ENCODE measurements at places on chromosomes 5 and 9.

- DNase-seq = no peak
Observed at GRCh38 chr9:19409401-19410194, 789 bp downstream of the ACER2 start.

DNA sequence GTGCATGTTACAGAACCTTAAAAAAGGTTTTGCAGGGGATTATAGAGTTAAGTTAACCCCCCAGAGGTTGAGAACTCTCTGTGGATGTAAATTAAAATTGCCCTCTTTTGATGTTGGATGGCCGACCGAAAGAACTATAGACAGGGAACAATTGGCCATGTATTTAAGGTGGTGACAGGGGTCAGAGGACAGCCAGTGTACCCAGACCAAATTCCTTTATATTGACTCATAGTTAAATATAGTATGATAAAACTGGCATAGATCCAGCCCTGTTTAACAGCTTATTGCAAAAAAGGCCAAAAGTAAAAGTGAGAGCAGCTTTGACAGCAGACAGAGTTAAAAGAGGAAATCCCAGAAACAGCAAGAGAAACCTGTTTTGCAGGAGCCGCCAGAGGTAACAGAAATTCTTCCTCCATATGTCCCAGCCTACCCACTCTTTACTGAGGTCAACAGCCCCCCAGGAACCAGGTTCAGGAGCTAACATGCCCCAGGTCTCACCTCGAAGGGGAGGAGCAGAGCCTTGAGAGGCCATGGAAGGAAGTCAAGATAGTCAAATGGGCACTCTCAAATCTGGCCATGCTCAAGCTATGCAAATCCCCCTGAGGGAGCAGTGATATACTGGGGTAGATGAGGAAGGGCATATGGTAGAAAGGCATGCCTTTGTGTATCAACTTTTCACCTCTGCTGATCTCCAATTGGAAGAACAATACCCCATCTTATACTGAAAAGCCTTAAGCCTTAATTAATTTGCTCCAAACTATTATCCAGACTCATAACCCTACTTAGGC lies 156.4 kb upstream of the COX7C start:
- no peak for DNase-seq

GRCh38 chr5:150035139-150035895 lies 34.8 kb downstream of the HMGXB3 start:
- DNase-seq = no peak

- no peak for DNase-seq
Observed at GRCh38 chr5:150121448-150122157, 34.0 kb downstream of the PDGFRB start.

DNA sequence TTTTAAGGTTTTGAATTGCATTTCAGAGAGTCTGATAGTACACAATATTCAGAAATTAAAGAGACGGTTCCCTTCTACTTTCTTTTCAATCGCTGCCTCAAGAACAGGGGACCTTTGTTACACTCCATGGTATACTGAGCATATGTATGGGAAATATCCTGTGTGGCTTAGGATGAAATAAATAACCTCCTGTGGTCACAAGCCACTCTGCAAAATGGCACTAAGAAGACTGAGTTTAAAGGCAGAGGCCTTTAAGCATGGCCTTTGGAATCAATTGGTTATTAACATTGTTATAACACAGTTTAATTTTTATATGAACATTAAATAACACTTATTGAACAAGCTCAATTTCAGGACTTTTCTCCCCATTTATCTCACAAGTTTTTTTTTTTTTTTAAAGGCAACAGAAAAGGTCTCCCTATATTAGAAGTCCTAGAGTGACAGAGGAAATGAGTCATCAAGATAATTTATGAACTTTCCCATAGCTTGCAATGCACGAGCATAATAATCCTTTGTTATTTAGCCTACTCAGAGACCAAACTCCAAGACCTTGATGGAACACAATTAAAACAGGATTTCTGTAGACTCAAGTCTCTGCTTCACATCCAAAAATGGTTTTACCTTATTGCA lies 341.9 kb downstream of the TMEM167A start:
- no peak for DNase-seq

DNA sequence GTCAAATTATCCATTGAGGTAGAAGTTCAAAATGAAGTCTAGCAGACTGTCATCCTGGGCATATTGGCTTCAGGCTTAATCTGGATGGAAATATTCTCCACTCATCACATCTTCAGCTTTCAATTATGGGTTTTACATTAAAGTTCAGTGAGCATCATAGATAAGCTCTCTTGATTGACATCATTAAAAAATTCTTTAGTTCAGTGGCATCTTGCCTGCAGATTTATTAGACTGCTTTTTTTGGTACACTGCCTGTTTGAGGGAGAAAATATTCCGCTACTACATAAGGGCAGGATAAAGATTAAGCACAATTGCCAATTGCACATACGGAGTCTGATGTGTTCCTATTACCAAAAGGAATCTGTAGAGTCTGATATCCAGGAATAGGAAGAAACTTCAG lies 2353.8 kb downstream of the MAT2B start:
- DNase-seq = no peak

DNA sequence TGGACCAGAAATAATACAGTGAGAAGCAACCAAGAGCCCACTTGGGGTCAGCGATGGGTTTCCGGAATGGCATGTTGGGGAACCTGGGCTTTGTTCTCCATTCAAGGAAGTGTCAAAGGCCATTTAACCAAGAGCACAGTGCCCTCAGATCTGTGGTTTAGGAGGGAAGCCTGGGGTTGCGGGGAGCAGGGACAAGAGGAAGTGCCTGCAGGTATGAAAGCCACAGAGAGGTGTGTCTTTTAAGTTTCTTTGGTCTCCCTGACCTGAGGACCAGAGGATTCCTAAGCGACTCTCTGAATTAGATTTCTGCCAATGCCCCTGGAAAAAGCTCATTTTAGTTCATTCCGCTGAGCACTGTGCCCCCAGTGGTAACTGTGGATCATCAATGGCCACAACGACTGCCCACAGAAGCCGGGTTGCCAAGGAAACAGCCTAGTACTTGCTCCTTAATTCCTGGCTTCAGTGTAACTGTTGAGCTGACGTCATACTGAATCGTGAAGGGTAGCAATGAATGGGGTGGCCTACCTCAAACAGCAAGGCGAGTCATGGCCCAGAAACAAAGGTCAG lies 107.3 kb upstream of the SPIN1 start:
- no peak for DNase-seq

GRCh38 chr9:122033775-122034373 lies 59.2 kb downstream of the TTLL11 start:
- DNase-seq = no peak

DNA sequence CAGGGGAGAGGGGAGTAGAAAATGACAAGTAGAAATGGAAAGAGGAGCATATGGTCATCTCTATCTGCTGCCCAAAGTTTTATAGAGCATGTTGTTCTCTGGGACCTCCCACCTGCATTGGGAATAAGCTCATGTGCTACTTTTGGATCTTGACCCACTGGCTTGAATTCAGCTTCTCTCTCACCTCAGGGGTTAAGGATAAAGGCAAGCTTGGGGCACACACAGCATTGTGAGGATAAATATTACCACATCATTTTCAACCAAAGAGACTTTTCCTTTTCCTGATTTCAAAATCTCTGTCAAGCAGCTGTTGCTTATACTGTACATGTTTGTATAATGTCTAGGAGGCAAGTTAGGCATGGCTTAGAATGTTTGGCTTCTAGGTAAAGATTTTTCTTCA lies 16.6 kb downstream of the ATP10B start:
- DNase-seq = no peak

DNA sequence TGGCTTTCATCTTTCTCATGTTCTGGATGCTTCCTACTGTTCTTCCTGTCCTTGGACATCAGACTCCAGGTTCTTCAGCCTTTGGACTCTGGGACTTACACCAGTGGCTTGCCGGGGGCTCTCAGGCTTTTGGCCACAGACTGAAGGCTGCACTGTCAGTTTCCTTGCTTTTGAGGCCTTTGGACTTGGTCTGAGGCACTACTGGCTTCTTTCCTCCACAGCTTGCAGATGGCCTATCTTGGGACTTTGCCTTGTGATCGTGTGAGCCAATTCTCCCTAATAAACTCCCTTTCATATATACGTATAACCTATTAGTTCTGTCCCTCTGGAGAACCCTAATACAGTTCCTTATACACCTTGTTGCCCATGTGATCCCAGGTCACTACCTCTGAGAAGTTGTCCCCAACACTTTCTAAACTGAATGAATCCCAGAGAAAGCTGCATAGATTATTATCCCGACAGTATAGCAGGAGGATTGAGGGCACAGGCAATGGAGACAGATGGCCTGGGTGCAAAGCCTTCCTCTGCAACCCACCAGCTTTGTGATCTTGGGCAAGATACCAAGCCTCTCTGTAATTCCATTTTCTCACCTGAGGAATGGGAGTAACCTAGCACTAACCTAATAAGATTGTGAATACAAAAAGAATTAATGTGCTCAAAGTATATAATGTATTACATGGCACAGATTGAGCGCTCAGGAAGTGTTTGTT lies 449.6 kb upstream of the BRINP1 start:
- no peak for DNase-seq

- no peak for DNase-seq
Observed at GRCh38 chr9:115597330-115597895, 479.5 kb upstream of the TNC start.

DNA sequence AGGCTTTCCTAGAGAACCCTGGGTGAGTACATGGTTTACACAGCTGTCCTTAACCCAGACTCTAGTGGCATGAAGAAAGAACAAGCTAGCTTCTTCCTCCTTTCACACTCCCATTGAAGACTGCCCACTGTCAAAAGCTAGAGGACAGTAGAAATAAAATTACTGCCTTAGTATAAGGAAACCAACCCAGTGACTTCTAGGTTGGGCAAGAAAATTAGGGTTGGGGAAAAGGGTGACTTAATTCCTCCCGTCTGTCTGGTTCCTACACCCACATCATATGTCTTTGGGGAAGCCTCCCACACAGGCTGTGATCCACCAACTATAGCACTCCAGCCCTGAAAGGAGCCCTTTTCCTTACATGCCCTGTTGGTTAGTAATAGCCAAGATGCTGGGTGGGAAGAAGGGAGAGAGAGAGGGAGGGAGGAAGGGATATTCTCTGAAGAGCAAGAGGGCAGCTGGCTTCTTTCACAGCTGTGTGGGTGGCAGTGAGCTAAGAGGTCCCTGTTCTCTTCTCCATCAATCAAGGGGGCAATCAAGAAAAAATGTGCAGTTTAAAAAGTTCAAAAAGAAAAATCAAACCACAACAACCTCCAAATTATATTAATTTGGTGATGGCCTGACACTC lies 21.7 kb downstream of the HBEGF start:
- no peak for DNase-seq

GRCh38 chr9:138049779-138050471 lies 172.3 kb downstream of the CACNA1B start:
- no peak for DNase-seq

GRCh38 chr5:4514067-4514648 lies 626.0 kb upstream of the ADAMTS16 start:
- DNase-seq = no peak

GRCh38 chr5:103010168-103010567 lies 109.8 kb downstream of the GIN1 start:
- no peak for DNase-seq

GRCh38 chr5:91130759-91131158 lies 252.4 kb downstream of the ARRDC3 start:
- no peak for DNase-seq

DNA sequence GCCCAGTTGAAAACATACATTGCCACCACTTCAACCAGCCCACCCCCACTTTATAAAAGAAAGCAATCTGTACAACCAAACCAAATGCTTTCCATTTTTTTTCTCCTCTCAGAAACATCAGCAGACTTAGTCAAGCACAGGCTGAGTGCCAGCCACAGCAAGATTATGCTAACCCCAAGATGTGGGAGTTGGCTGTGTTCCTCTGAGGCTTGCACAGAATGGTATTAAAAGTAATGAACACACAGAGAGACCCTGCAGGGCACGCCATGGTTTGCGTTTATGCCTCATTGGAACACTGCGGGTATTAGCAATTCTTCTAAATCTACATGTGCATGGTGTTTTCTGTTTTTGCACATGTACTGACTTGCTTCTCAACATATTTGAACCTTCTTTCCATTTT lies 419.9 kb upstream of the GRAMD2B start:
- no peak for DNase-seq

DNA sequence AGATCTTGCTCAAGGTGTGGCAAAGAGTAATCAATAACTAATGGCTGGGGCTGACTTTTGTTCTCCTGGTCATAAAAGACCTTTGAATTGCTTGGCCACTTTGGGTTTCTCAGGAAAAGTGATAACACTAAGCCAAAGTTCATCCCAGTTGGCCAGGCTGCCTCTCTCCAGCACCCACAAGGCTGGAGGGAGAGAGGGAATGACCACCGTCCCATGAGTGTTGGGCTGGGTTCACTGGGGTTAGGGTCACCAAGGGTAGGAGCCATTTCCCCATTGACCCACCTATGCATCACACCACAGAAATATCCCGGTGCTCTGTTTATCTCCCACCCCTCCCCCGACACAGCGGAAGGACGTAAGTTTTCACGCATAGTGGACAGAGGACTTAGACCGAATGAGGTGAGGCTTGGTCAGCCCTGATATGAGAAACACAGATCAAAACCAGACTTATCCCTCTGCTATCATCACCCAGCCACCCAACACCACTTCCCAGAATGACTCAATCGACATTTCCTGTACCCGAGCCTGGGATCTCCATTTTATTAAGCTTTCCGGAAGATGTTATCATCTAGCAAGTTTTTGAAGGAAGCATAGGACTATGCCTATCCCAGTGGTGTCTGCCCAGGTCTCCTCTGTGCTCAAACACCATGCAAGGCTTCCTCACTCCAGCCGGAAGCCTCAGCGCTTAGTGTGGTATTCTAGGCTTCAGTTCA lies 27.0 kb upstream of the PPARGC1B start:
- DNase-seq = no peak

GRCh38 chr9:3662671-3663070 lies 136.9 kb upstream of the RFX3 start:
- no peak for DNase-seq

DNA sequence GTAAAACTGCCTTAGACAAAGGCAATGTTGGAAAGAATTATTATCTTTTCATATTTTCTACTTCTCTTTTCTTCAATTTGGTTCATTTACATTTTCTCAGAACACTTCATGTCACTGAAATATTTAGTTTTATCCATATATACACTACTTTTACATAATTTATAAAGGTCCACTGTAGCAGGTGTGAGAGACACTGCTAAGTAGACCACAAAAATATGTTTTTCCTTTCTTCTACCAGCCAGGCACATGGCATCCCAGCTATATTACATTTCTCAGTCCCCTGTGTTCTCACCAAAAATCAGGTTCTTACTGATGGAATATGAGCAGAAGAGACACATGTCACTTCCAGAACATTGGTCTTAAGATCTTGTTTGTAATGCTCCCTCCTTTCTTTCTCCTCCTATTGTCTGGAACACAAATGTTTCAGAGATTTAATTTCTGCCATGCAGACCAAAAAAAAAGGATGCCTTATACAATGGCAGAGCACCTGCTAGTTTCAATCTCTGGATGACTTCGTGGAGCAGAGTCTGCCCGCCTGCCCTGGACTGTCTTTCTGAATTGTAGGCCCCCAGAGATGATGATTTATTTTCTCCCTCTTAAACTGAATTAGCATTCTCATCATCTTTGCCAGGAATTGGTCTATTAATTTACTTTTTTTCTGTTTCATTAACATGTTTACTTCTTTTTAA lies 125.4 kb upstream of the ACOT12 start:
- no peak for DNase-seq

Measured in activated CD4-positive, alpha-beta T cell treated with anti-CD3 and anti-CD28 coated beads for 1 hour (primary cell).